ENCODE measurements at places on chromosomes 6 and 20. TPM values are rescaled to one million over a fixed set of nuclear protein-coding genes. Genes with fewer than 3 reads are reported as not detected.

DNA sequence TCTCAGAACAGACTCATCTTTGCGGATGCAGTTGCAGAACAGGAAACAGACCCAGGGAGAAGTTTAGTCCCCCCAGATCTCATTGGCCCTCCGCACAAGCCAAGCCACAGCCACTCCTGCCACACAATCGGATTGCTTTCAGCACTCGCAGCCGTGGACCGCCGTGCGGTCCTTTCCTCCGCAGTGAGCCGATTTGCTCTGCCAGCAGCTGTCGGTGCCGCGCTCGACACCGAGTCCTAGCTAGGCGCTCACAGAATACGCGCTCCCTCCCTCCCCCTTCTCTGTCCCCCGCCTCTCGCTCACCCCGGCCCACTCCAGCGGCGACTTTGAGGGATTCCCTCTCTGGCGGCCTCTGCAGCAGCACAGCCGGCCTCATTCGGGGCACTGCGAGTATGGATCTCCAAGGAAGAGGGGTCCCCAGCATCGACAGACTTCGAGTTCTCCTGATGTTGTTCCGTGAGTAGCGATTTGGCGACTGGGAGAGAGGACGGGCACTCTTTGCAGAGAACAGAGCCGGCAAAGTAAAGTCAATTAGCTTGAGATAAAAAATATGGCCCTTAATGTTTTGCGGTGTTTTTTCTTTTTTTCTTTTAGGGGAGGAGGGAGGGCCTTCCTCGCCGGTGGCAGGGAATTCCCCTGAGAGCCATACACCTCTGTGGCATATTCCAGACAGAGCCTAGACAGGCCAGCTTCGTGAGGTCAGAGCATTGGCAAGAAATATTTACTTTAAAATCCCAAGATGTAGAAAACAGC, at the start of gene LAMP5:
Gene LAMP5 (plus strand): TSS at position 130 of the 753 bp plus-strand sequence. CDS start 263 bp downstream, at position 393.
- DNase-seq = peak; percentile 81
- H3K4me3 ChIP-seq = no peak within 1 kb of the TSS
- no peaks in the 10 kb centered on the region for H3K27me3 ChIP-seq
- no peaks in the 10 kb centered on the region for H3K4me1 ChIP-seq
- no peak within 1 kb of the TSS for H3K27ac ChIP-seq

The ZC2HC1B gene
- total RNA-seq = not detected

- DNase-seq = no peak
- H3K4me1 ChIP-seq = no peaks in the 10 kb centered on the region
- H3K4me3 ChIP-seq = no peak overlapping the region
- no peaks in the 10 kb centered on the region for H3K27me3 ChIP-seq
- no peak overlapping the region for H3K27ac ChIP-seq
Observed at GRCh38 chr20:25632940-25633790, 9.4 kb upstream of the NANP start.

DNA sequence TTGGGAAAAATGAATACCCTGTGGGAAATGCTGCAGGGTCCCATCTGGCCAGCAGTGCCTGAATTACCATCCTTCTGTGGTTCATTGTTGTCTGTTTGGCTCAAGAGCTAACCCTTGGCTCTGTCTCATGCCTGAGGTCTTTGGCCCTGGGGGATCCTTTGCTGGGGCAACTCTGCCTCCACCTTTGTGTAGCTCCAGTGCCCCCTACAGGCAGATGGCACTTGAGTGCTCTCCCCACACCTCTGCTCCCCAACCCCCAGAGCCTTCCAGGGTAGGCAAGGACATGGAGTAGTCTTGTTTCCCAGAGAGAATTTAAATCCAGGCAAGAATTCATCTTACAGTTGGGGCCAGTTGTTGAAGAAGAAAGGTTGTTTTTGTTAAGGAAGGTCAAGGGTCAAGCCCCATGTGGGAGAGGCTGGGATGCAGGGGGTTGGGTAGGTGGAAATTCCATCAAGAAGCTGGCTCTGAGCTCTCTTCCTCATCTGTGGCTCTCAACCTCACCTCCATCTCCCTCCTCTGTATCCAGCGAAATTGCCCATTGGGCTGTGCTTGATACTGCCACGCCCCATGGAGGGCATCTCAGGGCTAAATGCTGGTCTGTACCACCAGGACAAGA, 44.2 kb downstream of the ZNF831 start:
- DNase-seq = peak; percentile 74
- no peaks in the 10 kb centered on the region for H3K4me1 ChIP-seq
- H3K4me3 ChIP-seq = no peak overlapping the region
- no peaks in the 10 kb centered on the region for H3K27me3 ChIP-seq
- no peaks in the 10 kb centered on the region for H3K36me3 ChIP-seq

GRCh38 chr6:137188855-137189254, 15.4 kb upstream of the IL22RA2 start:
- no peak for DNase-seq
- H3K36me3 ChIP-seq = no peaks in the 10 kb centered on the region
- H3K27me3 ChIP-seq = no peaks in the 10 kb centered on the region
- no peak overlapping the region for H3K27ac ChIP-seq
- peaks cover 3% of the 10 kb centered on the region for H3K4me1 ChIP-seq

The ENPP4 gene
- total RNA-seq = 20.4 TPM

The ATXN1 gene
- total RNA-seq = 77.3 TPM

DNA sequence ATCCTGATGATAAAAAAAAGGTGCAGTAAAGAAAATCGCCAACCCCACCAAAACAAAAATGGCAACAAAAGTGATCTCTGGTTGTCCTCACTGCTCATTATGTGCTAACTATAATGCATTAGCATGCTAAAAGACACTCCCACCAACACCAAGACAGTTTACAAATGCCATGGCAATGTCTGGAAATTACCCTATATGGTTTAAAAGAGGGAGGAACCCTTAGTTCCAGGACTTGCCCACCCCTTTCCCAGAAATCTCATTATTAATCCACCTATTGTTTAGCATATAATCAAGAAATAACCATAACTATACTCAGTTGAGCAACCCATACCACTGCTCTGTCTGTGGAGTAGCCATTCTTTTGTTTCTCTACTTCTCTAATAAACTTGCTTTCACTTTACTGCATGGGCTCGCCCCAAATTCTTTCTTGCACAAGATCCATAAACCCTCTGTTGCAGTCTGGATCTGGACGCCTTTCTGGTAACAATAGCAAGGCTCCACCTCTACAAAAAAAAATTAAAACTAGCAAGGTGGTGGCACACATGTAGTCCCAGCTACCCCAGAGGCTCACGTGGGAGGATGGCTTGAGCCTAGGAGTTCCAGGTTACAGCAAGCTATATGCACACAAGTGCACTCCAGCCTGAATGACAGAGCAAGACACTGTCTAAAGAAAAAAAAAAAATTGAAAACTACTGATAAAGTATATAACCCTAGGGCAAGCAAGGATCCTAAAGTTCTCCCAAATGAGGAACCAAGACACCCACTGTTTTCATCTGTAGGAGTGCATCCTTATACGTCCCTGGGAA, 278.8 kb upstream of the JARID2 start:
- no peak overlapping the region for H3K27ac ChIP-seq
- no peak for DNase-seq
- H3K4me1 ChIP-seq = no peaks in the 10 kb centered on the region
- no peaks in the 10 kb centered on the region for H3K27me3 ChIP-seq
- H3K4me3 ChIP-seq = no peak overlapping the region

The SLC22A23 gene
- 9.4 TPM for total RNA-seq

GRCh38 chr6:136792095-136792409, 225 bp downstream of the MAP3K5 start:
- DNase-seq = no peak
- no peaks in the 10 kb centered on the region for H3K36me3 ChIP-seq
- H3K4me3 ChIP-seq = peak overlapping the region; percentile 72
- peak overlapping the region; percentile 89 for H3K27ac ChIP-seq
- no peaks in the 10 kb centered on the region for H3K27me3 ChIP-seq

DNA sequence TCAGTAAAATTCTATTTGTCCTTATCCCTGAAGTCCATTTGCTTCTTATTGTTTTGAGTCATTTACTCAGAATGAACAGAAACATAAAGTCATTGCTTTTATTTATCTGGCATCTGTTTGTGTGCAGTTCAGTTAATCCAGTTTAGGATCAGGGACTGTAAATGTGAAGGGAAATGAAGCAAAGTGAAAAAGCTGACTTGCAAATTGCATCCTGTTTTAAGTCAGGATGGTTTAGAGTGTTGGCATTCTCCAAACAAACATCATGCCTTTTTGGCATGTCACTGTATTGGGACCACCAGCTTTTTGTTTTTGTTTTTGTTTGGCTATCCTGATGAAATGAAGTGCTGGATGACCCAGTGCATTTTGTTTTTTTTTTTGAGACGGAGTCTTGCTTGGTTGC, 100.2 kb upstream of the CLDN20 start:
- no peak overlapping the region for H3K4me3 ChIP-seq
- H3K27ac ChIP-seq = no peak overlapping the region
- no peak for DNase-seq
- no peaks in the 10 kb centered on the region for H3K27me3 ChIP-seq
- H3K36me3 ChIP-seq = no peaks in the 10 kb centered on the region

DNA sequence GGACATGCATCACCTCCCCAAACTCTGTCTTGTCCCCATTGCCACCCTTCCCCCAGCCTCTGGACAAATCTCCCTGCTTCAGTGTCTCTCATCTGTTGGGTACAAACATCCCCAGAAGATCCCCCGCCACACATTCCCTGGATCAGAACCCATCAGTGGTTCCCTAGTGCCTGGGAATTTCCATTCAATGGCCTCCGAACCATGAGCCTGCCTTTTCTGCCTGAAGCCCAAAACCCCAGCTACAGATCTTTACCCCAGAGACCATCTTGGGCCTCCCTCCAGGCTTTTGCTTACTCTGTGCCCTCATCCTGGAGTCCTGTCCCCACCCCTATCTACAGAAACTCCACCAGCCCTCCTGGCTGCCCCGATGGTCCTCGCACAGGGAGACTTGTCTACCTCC, 78.1 kb downstream of the CDH26 start:
- no peak for DNase-seq
- no peaks in the 10 kb centered on the region for H3K36me3 ChIP-seq

- H3K4me1 ChIP-seq = no peaks in the 10 kb centered on the region
- H3K27me3 ChIP-seq = no peaks in the 10 kb centered on the region
- no peak for DNase-seq
- H3K27ac ChIP-seq = no peak overlapping the region
Observed at GRCh38 chr20:41287327-41287726, 30.2 kb downstream of the ZHX3 start.

DNA sequence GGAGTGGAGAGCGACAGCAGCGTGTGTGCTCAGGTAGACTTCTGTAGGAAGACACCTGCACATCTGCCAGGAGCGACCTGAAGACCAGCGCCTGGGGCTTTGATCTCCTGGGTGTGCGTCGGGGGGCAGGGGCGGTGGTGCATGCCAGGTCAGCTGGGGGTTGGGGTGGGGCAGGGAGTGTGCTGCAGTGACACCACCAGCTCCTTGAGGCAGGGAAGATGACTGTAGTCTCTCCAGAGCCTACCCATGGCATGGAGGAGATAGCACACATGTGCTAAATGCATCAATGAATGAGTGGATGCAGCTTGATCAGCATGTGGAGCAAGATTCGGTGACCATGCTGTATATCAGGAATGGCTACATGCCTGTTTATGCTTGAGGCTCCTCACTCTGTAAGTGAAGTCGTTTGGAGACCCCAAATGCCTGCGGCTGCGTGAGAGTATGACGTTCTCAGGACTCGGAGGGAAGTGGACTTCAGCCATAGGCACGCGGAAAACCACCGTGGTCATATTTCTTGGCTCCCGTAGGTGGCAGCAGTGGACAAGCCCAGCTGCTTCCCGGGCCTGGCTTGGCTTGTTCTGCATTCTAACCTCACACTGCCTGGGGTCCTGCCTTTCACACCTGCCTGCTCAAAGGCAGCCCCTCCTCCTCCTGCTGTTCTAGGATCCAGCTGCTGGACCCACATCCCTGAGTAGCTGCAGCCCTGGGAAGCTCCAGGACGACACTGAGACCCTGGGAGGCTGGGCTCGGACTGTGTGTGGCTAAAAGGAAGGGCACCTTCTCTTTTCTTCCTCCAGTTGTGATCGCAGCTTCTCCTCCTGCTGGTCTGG, 39.4 kb upstream of the KCNK16 start:
- H3K4me1 ChIP-seq = no peaks in the 10 kb centered on the region
- no peak overlapping the region for H3K4me3 ChIP-seq
- H3K36me3 ChIP-seq = no peaks in the 10 kb centered on the region
- H3K27me3 ChIP-seq = no peaks in the 10 kb centered on the region
- DNase-seq = peak; percentile 74
- H3K27ac ChIP-seq = no peak overlapping the region

GRCh38 chr6:27547157-27548075, 74.5 kb upstream of the ZNF184 start:
- no peaks in the 10 kb centered on the region for H3K27me3 ChIP-seq
- H3K27ac ChIP-seq = no peak overlapping the region
- no peaks in the 10 kb centered on the region for H3K36me3 ChIP-seq
- no peak overlapping the region for H3K4me3 ChIP-seq

The MLN gene
- total RNA-seq = not detected

DNA sequence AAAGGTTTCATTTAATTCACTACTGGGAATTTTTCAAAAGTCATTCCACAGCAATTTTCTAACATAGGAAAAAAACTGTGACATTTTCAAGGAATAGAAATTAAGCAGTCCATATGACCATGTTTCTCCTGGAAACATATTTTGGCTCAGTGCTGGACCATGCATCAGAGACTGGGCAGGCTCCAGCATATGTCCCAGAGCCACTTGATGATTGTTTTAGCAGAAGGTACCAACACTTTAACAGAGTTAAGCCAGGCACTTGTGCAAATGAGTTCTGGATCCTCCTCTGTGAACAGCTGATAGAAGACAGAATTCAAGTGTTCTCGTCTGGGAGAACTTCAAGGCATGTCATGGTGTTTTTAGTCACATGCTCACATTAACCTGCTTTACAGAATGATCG, 516.3 kb downstream of the COL12A1 start:
- no peaks in the 10 kb centered on the region for H3K4me1 ChIP-seq
- DNase-seq = no peak
- no peak overlapping the region for H3K27ac ChIP-seq

DNA sequence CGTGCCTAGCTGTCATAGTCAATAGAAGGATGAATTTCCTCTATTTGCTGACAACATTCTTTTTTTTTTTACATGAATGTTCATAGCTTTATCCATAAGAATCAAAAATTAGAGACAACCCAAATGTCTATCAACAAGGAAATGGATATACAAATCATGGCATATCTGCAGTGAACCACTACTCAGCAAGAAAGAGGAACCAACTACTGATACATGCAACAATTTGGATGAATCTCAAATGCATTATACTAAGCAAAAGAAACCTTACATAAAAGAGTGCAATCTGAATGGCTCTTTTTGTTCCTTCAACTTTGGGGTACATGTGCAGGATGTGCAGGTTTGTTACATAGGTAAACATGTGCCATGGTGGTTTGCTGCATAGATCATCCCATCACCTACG, 17.7 kb upstream of the MCM9 start:
- H3K27ac ChIP-seq = no peak overlapping the region
- H3K36me3 ChIP-seq = no peaks in the 10 kb centered on the region
- no peaks in the 10 kb centered on the region for H3K4me1 ChIP-seq
- H3K27me3 ChIP-seq = no peaks in the 10 kb centered on the region

The CDH26 gene
- 4.5 TPM for total RNA-seq

DNA sequence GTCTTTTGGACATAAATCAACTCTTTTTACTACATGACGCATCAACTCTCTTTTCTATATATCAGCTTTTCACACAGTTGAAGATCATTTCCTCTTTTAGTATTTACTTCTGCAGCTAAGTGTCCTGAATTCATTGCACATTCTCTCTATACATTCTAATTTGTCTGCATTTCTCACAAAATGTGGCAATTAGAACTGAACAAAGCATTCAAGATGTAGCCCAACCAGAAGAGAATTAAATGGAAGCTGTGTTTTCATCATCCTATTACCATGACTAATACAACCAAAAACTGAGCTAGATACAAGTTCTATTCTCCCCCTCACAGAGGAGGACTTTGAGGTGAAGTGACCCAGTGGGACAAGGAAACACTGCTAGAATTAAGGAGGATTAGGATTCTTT, 86.9 kb downstream of the PLCG1 start:
- H3K4me1 ChIP-seq = peaks cover 5% of the 10 kb centered on the region
- H3K4me3 ChIP-seq = no peak overlapping the region
- no peaks in the 10 kb centered on the region for H3K36me3 ChIP-seq

The ADAT2 gene
- 5.4 TPM for total RNA-seq
